NCI-H1092 treated with DMSO at 0.1 percent for 48 hours (cell line): ENCODE measurements at places on chromosomes 1 and 21.

GRCh38 chr21:15001857-15002606, 62.8 kb downstream of the NRIP1 start:
- DNase-seq: peak; percentile 60

DNA sequence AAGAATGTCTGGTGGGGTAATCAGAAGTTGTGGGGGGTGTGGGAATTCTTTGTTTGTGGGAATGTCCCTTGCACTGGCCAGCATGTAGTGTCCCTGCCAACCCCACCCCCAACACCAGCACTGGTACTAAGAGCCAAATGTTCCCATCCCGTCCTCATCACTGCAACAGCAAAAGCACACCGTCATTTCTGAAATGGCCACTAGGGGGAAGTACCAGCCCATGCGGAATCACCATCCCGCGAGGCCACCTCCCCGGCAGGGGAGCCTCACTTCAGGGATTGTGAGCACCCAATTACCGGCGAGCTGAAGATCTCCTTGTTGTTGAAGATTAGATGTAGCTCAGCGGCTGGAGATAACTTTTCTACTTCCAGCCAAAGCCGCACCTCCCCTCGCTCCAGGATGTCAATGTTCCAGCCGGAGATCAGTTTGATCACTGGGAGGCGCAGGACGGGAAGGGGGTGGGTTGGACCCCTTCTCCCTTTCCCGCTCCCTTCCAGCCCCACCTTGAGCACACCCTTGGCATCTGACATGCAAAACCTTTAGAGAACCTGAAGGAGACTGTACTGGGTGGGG, 41.0 kb downstream of the MYOM3 start:
- peak; percentile 78 for DNase-seq

- DNase-seq: no peak
These were observed 26.1 kb downstream of the RGS21 start for GRCh38 chr1:192342842-192343241.

DNA sequence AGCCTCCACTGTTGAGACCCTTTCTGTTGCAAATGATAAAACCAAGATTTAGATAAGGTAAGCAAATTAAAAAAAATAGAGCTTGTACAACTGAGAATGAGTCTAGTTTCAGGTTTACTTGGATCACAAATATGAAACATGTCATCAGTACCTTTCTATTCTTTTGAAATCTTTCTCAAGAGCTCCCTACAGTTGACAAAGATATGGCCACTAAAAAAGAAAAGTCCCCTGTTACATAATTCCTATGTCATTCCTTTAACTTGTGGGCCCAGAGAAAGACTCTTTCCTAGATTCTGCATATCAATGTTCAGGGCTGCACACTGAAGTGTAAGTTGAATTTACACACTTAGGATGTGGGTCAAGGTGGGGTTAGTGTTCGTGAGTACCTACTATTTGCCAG, 168.1 kb downstream of the PLA2G4A start:
- DNase-seq: no peak

DNA sequence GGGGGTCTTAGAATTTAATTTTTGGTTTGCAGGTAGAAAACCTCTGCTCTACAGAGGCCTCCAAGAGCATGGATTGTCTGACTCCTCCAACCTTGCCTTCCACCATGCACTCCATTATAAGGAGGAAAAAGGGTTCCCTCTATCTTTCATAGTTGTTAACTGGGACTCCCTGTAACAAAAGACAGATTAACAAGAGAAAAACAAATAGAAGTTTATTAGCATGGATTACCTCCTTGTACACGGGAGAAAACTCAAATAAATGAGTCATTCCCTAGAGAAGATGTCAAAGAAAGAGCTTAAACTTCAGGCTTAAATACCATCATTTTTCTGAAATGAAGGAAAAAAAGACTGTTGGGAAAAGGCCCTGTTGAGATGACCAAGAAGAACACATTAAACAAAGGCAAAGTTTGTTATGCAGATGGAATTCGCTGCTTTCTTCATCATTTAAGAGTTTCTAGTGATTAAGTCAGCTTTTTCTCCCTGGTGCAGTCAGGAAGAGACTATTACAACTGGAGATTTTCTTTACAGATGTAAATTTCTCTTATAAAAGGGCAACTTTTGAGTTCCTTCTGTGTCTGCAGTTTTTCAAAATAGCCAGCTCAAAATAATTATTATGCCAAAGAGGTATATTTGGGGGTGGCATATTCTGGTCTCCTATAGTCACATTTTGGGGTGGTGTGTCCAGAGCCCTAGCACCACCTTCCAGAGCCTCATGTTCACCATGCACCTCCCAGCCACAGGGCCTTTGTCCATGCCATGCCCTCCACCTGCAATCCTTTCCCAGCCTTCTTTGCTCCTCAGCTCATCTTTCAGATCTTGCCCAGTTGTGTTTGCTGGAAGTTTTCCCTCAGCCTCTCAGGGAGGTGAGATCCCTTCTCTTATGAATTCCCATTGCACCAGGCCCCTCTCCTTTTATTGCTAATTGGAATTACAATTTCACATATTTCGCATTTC, 63.1 kb upstream of the KLHDC7A start:
- no peak for DNase-seq

DNA sequence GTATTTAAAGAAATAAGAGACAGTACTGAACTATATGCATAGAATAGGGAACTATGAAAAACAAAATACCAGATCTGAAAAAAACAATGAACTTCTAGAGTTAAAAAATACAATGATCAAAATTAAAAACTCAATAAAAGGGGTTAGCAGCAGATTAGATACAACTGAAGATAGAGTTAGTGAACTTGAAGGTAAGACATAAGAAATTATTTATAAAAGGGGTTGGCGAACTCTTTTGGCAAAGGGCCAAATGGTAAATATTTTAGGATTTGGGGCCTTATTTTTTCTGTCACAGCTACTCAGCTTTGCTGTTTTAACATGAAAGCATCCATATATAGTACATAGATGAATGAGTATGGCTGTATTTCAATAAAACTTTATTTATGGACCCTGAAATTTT, 111.4 kb downstream of the ST3GAL3 start:
- no peak for DNase-seq

- no peak for DNase-seq
These were observed 74.3 kb downstream of the SH3GLB1 start for GRCh38 chr1:86778569-86779239.

GRCh38 chr21:15207635-15208370, 143.0 kb upstream of the NRIP1 start:
- DNase-seq: no peak

- DNase-seq: no peak
These were observed 28.5 kb upstream of the SDE2 start for GRCh38 chr1:226027538-226028217.

- no peak for DNase-seq
These were observed 33.7 kb upstream of the CD2 start for GRCh38 chr1:116720364-116721038.

DNA sequence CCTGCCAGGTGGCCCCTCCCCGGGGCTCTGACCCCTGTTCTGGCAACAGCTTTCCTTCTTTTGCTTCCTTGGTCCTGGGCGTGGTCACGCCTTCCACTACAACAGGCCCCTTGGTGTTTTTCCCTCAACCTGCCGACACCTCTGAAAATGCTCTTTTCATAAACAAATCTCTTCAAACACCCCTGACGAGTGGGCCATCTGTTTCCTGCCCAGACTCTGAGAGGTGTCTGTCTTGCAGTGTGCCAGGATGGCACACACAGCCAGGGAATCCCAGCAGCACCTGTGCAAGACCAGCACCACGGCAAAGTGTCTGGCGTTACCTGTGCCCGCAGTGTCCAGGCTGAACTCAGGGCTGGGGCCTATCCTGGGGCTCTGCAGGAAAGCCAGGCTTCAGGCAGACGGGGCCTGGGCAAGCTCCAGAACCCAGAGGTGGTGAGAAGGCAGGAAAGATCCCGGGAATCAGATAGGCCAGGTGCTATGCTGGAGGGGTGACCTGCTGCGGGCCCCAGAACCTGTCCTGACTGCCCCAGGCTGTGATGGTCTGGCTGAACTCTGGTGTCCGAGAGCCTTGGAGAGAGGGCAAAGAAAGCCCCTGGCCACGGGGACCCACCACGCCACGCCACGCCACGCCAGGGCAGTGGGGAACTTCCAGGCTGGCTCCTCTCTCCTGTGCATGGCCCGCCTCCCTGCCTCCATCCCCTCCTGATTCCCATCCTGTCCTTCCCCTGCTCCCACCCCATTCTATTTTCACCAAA, 88.9 kb downstream of the SIK1 start:
- no peak for DNase-seq

GRCh38 chr1:228898582-228898992, 163.3 kb downstream of the RHOU start:
- DNase-seq: no peak

GRCh38 chr1:243250102-243250501, 5.0 kb downstream of the CEP170 start:
- no peak for DNase-seq

GRCh38 chr21:46079352-46080170, 18.4 kb upstream of the COL6A2 start:
- DNase-seq: no peak

- DNase-seq: no peak
These were observed 7.1 kb upstream of the THEM5 start for GRCh38 chr1:151860504-151861187.

DNA sequence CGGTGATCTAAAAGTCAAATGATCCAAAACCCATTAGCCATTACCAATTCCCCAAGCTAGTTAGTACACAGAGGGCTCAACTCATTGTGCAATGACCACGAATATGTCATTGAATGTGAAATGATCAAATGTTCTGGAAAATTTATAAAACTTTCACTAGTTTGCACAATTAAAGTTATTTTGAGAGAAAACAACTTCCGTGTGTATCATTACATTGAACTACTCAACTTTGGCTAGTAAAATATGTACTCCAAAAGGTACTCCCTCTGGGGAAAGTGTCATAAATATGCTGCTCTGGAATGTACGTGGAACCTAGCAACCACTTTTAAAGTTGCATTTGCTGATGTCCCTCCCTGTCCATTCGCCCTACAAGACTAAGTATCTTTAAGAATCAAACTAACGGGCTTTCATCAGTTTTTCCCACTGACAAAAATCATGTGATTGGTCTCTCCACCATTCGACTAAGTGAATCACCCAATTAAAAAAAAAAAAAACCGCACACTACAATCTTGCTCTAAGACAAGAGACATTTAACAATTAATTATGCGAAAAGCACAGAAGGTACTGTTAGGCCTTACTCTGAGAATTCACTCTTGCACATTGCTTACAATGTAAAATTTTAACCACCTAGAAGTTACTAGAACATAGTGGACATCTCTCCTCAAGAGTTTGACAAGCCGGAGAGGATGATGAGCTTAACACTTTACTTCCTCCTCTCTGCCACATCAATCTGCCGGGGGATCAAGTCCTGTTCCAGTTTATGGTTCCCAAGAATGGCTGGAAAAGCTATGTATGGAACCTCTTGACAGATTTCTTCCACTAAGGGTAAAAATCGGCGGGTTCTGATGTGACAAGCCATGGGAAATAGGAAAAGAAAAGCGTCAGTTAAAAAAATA, 1.2 kb downstream of the ACBD3 start:
- no peak for DNase-seq
